ENCODE measurements at places on chromosomes 2 and 18.

DNA sequence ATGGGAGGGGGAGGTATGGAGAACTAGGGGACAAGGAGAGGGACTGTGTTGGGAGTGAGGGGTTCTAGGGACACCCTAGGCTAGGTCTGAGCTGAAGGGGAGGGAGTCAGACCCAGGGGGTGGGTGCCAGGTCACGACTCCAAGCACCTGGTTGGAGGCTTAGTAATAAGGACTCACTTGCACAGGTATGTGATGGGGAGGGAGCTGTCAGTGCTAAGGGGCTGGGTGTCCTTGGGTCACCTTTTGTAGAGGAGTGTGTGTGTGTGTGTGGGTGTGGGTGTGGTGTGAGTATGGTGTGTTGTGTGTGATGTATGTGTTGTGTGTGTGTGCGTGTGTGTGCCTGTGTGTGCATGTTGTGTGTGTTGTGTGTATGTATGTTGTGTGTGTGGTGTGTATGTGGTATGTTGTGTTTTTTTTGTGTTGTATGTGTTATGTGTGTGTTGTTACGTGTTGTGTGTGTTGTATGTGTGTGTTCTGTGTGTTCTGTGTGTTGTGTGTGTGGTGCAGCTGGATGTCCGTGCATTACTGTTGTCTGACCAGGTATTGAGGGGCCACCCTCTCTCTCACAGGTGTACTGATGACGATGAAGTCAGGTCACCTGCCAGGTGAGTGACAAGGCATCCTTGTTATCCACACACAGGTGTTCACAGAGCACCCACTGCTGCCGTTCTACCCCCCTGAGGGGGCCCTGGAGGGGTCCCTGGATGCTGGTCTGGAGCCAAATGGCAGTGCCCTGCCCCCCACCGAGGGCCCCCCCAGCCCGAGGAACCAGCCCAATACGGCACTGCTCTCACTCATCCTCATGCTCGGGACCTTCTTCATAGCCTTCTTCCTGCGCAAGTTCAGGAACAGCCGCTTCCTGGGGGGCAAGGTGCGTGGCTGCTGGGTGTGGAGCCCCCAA lies 9.8 kb downstream of the SLC4A3 start:
- no peak for DNase-seq

- DNase-seq: no peak
Measured at GRCh38 chr2:150677551-150677950, 190.1 kb upstream of the RND3 start.

DNA sequence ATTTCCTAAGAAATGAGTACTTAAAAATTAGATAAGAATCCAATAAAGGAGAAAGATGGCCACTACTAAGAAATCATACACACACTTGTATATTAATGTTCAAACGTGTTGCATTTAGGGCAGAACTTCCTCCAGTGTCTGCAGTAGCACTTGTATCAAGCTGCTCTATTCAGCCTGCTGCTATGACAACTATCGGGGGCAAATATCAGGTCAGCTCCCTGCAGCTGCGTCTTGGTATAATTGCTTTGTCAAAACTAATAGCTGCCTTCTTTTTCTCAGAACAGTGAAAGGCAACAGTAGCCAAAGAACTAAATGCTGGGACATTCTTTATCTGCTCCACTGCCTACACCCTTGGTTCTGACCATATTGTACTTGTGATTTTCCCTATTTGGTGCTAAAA lies 300.7 kb downstream of the NOL4 start:
- DNase-seq: no peak

- no peak for DNase-seq
Measured at GRCh38 chr2:174397773-174398172, 2.2 kb downstream of the SCRN3 start.

- DNase-seq: no peak
Measured at GRCh38 chr2:2286592-2286991, 44.5 kb downstream of the MYT1L start.

DNA sequence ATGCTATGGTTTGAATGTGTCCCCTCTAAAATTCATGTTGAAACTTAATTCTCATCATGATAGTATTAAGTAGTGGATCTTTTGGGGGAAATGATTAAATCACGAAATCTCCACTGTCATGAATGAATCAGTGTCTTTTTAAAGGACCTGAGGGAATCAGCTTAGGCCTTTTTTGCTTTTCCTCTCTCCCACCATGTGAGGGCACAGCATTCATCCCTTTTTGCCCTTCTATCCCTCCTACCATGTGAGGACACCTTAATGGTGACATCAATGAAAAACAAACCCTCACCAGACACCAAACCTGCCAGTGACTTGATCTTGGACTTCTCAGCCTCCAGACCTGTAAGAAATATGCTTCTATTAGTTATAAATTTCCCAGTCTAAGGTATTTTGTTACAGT lies 247.1 kb upstream of the UBE2E3 start:
- DNase-seq: no peak

- no peak for DNase-seq
Measured at GRCh38 chr2:206561962-206562361, 80.3 kb upstream of the FAM237A start.

- no peak for DNase-seq
Measured at GRCh38 chr2:191410646-191411436, 165.6 kb downstream of the MYO1B start.

GRCh38 chr2:140348826-140349225 lies 1568.6 kb upstream of the NXPH2 start:
- no peak for DNase-seq

All from hypothalamus (tissue), 51 donors.